ENCODE measurements at places on chromosomes 3 and 15. TPM values are rescaled to one million over a fixed set of nuclear protein-coding genes. Genes with fewer than 3 reads are reported as not detected.

EFCAB12 gene
- 0.26 TPM for total RNA-seq

TRIM42 gene
- not detected for total RNA-seq

CORO2B gene
- 5.4 TPM for total RNA-seq

VWA5B2 gene
- not detected for total RNA-seq

DNA sequence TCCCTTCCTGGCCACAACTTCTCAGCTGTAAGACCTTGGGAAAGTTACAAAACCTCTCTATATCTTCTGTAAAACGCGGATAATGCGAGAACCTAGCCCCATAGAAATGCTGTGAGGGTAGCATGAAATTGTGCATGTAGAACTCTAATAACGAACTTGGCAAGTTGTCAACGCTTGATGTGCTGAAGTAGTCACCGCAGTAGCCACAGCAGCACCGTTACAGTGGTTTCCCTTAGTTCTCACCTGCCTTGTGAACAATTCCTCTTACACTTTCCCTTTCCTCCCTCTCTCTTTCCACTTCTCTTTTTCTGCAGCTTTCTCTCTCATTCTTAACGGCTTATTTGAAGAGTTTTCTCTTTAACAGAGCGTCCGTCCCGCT, 447 bp upstream of the SHQ1 start:
- no peak for DNase-seq

GRCh38 chr15:35095941-35096340, 10.8 kb upstream of the NANOGP8 start:
- DNase-seq = no peak

GRCh38 chr3:9400616-9401015, 3.2 kb downstream of the SETD5 start:
- no peak for DNase-seq

- no peak for DNase-seq
These were observed 6.0 kb downstream of the NXPE3 start for GRCh38 chr3:101784855-101785613.

GRCh38 chr3:153159771-153160397, 2.1 kb upstream of the RAP2B start:
- no peak for DNase-seq

DNA sequence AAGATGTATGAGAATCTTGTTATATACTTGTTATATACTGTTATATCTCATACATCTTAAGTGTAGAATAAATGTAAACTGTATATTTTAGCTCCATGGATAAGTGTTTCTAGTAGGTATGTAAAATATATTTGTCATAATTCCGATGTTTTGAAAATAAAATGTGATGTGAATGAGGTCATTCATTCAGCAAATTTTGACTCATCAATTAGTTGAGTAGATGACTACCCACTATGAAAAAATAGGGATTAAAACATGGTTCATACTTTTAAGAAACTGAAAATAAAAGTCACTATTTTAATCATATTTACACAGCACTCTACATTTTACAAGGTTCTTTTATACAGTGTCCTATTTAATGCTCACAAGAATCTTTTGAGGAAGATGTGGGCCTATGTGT, 28.4 kb upstream of the CNTN3 start:
- DNase-seq = no peak

DNA sequence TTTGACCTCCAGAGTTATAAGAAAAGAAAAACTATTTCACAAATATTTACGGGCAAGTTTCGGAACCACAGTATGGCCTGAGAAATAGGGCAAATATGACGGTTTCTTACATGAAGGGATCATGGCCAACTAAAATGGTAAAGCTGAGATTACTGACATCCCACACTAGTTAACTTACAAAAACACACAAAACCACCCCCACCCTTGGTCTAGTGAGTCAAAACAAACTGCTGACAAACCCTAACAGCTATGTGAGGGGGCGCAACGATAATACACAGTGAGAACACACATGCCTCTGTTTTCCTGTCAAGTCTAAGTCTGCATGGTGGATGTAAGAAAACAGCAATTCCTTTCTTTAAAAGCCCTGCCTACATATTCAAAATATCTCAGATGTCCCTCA, 32.3 kb downstream of the CBLB start:
- no peak for DNase-seq

DNA sequence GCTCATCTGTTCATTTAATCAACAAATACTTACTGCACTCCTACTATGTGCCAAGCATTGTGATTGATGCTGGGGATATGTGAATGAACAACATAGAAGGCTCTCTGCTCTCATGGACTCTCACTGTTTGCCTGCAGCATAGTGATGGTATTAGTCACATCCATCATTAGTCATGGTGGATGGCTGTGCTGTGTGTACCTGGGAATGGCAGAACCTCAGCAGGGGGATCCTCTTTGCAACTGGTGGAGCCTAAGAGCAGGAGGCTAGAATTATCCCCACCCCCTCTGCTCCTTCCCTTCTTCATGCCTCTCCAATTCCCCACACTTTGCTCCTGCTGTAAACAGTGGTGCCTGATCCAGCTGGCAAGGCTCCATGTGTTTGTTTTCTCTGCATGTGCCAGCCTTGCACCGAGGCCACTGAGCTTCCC, 20.5 kb downstream of the BOC start:
- DNase-seq = no peak

- no peak for DNase-seq
These were observed 14.9 kb downstream of the CNTN3 start for GRCh38 chr3:74599564-74599963.

- no peak for DNase-seq
These were observed 15.4 kb downstream of the IDH2 start for GRCh38 chr15:90086868-90087268.

- peak; percentile 60 for DNase-seq
These were observed 27.4 kb upstream of the ATP10A start for GRCh38 chr15:25890529-25890928.

DNA sequence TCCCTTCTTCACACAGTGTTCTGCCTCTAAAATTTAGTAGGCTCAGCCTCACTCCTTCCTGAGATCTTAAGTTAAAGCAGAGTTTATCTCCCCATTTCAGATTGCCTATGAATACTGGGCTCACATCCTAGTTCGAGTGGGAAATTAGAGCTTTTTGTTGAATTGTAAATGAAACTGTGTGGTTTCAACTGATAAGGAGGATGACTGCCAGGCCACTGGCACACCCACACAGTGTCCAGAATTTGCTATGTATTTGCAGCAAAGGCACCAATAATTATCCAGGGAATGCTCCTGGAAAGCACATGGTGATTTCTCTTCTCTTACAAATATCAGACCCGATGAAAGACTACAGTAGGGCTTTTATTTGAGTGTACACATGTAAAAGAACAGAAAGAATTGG, 308.1 kb upstream of the COL8A1 start:
- DNase-seq = no peak

DNA sequence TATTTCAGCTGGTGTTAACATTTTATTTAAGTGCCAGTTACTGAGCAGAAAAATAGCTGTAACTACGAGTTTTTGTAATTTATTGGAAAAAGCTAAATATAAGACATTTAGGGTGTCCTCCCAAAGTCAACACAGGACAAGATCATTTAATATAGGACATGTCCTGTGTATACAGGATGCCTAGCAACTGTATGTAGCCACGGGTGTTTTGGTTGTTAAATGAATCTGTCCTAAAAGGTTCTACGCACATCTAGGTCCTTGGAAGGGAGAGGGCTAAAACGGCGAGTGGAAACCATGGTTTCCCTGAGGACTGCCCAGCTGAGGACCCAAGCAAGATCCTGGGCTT, 565 bp upstream of the ZNF621 start:
- no peak for DNase-seq

- DNase-seq = no peak
These were observed 518.8 kb downstream of the MECOM start for GRCh38 chr3:169144731-169145130.

GRCh38 chr3:78979028-78979427, 788.8 kb downstream of the ROBO1 start:
- no peak for DNase-seq

DNA sequence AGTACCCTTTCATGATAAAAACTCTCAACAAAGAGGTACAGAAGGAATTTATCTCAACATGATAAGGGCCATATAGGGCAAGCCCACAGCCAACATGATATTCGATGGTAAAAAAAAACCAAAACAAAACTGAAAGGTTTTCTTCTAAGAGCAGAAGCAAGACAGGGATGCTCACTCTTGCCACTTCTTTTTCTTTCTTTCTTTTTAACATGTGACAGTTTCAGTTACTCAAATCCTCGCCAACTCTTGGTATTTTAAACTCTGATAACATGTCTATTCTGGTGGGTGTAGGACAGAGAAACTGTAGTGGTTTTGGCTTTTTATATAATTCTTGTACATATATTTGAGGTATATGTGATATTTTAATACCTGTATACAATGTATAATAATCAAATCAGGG, 74.0 kb upstream of the NMNAT3 start:
- DNase-seq = no peak

DNA sequence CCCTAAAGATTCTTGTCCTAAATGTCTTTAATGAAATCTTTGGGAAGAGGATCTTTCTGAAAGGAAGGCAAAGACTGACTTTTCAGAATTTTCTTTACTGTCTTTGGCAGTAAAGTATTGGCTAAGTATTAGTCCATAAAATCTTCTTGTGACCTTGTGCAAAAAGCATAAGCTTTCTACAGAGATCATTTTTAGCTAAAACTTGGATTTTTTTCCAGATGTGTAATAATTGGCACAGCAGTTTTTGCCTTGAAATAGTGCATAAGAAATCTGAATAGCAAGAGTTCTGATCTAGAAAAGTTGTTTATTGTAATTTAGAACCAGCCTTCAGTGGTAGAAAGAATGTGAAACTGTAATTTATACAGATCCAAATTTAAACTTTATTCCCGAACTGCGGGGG, 122.8 kb upstream of the CGNL1 start:
- DNase-seq = no peak

DNA sequence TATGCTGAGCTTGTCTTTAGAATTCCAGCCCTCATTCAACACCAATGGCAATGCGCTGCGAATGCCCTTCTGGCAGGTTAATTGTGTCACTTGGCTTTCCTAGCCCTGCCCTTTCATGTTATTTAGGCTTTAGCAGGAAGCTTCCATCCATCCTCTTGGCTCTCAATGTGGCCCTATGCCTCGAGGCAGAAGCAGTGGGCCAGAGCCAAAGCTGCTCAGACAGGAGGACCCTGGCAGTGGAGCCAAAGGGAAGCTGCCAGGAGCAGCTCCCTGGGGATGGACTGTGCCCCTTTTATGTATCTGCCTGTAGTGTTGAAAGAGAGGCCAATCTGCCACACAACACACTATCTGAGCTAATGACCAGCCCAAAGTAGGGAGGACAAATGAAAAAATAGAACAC, 376.4 kb downstream of the CTNNB1 start:
- DNase-seq = no peak

- DNase-seq = no peak
These were observed 46.1 kb downstream of the AMOTL2 start for GRCh38 chr3:134328147-134328591.

Measured in ureter (tissue), 1 donor.